CD4-positive, alpha-beta T cell treated with Interleukin-6 at 100 ng/mL for 8 hours (primary cell): ENCODE measurements at places on chromosomes 11 and 22.
A peak's percentile ranks its signal among the peaks of the same experiment; 100 is the strongest.

- DNase-seq, result no peak
Measured at GRCh38 chr11:84290647-84291046, 1004.5 kb upstream of the CCDC90B start.

DNA sequence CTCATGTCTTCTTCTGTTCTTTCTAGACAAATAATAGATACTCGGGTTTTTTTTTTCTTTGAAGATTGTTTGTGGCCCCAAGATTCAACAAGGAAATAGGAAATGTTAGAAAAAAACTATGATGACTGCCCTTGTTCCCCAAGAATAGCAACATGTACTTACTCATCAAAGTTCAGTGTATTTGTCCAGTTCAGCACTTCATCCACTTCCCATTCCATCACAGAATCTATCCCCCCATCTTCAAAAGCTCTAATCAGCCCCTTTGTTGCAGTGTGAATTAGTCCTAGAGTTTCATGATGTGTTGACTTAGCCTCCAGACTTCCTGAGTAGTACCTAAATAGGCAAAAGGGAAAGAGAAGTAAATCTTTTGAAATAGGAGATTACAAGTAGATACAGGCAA lies 74.3 kb downstream of the C11orf65 start:
- no peak for DNase-seq

GRCh38 chr11:1258401-1259075 lies 35.7 kb downstream of the MUC5B start:
- no peak for DNase-seq

DNA sequence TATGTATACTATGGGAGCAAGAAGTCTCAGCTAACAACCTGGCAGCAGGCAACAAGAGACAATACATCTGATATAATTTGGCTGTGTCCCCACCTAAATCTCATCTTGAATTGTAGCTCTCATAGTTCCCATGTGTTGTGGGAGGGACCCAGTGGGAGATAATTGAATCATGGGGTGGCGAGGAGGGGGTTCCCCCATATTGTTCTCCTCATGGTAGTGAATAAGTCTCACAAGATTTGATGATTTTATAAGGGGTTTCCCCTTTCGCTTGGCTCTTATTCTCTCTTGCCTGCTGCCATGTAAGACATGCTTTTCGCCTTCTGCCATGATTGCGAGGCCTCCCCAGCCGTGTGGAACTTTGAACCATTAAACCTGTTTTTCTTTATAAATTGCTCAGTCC lies 6.2 kb downstream of the DNAJC24 start:
- no peak for DNase-seq

- peak; percentile 60 for DNase-seq
Measured at GRCh38 chr11:116930177-116930576, 92.8 kb upstream of the APOA1 start.
